ENCODE measurements at places on chromosomes 16 and 17.

DNA sequence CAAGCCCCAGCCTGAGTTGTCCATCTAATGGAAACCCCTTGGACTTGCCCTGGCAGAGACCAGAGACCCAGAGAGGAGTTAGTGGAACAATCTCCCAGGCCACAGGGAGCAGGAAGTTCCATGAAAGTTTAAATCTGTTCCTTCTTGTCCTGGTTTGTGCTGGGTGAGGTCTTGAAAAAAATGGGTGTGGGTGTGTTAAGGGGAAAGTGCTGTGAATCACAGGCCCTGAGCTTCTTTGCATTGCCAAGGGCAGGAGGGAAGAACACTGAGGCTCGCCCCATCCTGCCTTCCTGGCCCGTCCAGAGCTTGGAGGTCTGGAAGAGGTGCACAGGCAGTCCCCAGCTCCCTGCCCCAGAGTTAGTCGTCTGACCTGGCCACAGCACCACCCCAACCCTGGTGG is 2.3 kb downstream of the ADORA2B start:
- DNase-seq = no peak

GRCh38 chr17:19370493-19370960 is 7.8 kb upstream of the MAPK7 start:
- peak; percentile 69 for DNase-seq

GRCh38 chr16:54808890-54809289 is 121.8 kb upstream of the IRX5 start:
- no peak for DNase-seq

DNA sequence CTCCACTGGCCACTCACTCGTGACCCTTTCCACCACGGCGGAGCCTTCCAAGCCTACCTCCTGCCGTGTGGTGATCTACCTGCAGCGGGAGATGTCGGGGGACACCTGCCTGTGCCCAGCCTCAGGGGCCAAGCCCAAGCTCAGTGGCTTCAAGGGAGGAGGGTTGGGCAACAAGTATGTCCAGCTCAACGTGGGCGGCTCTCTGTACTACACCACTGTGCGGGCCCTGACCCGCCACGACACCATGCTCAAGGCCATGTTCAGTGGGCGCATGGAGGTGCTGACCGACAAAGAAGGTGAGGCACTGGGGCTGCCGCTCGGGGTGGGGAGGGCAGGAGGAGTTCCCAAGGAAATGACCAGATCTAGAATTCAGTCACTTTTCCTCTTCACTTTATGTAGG is 3.9 kb downstream of the TNFAIP1 start:
- no peak for DNase-seq

DNA sequence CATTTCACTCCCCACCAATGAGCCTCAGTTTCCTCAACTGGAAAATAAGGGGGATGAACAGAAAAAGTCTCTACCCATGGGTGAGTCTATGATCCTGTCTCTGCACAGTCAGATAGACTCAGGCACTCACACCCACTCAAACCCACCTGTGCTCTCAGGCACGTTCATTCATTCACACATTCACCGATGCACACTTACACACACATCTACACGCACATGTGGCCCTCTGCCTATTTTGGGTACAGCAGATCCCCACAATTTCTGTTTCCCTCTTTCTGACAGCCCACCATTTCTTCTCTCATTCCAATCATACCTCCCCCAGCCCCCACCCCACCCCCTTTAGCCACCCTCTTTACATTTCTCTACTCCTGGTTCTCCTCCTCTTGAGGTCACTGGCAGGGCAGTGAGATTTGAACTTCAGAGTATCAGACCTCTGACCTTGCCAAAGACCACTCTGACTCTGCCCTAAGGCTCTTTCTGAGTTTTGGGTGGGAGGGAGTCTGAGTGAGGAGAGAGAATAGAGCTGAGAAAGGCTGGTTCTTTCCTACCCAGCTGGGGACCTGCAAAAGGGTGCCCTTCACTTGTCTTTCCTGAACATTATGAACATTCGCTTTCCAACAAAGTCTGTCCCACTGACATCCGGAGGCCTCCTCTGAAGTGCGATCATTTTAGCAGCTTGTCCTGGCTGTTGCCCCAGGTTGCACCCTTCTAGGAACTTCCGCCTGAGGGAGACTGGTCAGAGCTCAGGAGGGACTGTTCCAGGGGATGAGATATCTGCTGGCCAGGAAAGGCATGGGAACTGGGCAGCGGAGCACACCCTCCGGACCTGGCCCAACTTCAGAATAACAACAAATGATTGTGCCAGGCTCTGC is 10.1 kb upstream of the COL1A1 start:
- DNase-seq = no peak

- DNase-seq = no peak
Measured at GRCh38 chr16:84569382-84569987, 48.4 kb downstream of the COTL1 start.

DNA sequence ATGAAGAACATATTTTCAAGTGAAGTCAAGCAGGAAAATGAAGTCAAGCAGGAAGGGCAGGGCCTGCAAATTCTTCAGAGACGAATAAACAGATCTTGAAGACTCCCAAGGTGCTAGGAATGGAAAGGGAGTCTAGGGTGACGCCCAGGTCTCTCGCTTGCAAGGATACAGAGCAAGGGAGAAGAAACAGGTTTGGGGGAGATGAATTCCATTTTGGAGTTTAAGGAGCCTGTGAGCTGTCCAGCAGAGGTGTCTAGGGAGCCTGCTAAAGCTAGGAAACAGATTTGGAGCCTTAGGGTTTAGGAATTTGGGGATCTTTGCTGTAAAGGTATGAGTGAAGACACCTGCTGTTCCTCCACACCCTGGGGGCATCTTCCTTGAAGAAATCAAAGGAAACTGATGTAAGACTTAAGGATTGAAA is 2.0 kb upstream of the UNKL start:
- no peak for DNase-seq

DNA sequence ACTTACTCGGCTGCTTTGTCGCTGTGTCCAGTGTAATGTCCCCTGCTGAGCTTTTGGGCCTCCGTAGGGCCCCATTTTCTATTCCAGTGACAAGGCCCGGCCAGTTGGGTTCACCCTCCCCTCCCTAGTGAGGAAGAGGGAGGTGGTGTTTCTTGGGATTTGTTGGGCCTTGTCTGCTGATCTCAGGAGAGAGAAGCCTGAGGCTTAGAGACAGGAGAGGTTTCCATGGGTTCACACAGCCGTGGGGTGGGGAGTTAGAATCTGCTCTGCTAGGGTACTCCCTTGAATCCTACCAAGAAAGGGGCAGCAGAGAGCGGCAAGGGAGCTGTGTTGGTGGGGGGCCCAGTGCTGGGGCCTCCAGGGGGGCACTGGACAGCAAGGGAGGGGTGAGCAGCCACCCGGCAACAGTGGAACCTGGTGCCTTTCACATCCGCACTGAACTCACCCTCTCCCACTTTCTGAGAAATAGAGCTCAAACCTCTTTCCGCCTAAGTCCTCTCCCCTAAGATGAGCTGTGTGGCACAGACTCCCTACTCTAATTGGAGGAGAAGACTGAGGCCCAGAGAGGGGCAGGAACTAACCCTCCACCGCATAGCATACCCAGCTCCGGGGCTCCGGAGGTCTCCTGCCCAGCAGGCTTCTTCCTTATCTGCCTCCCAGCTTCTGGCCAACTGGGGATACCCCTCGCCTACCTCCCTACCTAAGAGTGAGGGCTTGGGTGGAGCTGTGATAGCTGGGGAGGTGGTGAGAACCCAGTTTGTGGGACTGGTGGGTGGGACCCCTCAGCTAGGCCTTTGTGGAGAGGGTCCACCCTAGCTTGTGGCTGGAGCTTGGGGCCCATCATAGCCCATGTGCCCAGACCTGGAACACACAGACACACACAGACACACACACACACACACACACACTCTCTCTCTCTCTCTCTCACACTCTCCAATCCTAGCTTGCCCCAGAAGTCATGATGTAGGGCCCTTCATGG is 6.8 kb downstream of the TBKBP1 start:
- DNase-seq = no peak

DNA sequence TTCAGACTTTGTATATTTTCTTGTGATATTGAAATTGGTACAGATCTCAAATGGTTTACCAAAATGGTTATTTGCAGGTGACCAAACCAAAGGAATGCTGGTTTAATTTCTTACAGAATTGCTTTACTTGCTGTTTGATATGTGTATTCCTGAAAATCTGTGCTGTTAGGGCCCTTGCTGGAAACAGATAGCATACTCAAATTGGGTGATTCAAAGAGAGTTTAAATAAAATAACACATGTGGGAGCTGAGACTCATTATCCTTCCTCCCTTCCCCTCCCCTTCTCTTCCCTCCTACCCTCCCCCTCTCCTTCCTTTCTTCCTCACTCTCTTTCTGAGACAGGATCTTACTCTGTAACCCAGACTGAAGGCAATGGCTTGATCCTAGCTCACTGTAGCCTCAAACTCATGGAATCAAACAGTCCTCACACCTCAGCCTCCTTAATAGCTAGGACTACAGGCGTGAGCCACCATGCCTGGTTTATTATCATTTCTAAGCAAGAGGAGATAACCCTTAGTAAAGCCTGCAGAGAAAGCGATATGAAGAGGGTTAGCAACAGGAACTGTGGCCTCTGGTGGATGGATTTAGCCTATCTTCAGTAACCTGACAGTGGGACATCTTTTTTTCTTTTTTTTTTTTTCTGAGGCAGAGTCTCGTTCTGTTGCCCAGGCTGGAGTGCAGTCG is 141.9 kb downstream of the BCAS3 start:
- no peak for DNase-seq

DNA sequence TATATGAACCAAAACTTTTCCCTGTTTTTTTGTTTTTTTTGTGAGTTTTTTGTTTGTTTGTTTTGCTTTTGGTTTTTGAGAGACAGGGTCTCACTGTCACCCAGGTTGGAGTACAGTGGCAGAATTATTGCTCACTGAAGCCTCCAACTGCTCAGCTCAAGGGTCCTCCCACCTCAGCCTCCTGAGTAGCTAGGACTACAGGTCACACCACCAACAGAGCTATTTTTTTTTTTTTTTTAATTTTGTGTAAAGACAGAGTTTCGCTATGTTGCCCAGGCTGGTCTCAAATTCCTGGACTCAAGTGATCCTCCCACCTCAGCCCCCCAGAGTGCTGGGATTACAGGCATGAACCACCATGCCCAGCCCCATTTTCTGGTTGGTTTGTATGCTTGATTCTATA is 28.6 kb downstream of the CMTM4 start:
- no peak for DNase-seq

- DNase-seq = no peak
Measured at GRCh38 chr16:59552164-59552563, 818.0 kb upstream of the GOT2 start.

DNA sequence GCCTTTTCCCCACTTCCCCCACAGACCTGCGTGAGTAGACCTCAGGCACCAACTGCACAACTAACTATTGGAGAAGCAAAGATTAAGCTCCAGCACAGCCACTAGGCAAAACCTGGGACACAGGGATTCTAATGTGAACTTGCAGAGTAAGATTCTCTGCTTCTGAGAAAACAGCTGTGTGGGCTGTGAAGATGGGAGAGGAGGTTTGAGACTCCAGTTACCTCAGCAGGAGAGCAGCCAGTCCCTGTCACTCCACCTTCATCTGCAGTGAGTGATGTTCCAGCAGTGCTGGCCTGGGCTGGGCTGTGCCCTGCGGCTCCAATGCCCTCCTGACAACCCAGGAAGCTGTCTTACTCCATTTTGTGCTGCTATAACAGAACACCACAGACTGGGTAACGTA is 18.0 kb upstream of the ABAT start:
- DNase-seq = no peak

DNA sequence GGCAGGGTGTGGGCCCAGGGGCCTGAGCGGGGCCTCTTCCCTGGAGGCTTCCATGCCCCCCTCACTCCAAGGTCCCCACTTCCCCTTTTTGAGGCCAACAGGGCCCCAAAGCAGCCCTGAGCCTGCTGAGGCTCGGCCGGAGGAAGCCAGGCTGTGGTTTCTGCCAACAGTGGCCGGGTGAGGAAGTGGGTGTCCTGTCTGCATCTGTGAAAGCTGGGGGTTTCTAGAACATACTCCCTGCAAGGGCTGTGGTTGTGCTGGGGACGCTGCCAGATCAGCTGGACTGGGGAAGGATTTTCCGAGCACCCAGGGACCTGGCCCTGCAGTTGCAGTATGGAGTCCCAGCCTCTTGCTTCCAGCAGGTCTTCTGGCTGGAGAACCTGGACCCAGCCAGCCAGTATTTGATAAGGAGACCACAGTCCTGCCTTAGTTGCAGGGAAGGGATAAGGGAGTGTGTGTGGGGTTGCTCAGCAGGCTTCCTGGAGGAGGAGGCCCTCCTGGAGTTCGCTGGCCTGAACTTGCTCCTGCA is 15.7 kb downstream of the ADCY7 start:
- DNase-seq = peak; percentile 79

DNA sequence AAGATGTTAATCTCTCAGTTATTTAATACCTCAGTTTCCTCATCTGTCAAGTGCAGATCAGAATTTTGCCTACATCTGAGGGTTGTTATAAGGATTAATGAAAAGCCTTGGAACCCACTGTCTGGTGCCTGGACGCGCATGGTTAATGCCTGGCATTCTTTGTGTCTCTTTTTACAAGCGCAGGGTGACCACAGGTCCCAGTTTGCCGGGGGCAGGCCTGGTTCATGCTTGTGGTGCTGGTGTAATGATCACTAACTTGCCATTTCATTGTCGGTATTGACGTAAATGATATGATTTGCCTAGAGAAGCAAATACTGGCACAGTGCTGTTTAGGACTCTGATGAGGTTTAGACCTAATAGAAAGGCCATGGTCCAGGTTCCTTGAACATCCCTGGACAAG is 23.1 kb downstream of the MRC2 start:
- DNase-seq = no peak

DNA sequence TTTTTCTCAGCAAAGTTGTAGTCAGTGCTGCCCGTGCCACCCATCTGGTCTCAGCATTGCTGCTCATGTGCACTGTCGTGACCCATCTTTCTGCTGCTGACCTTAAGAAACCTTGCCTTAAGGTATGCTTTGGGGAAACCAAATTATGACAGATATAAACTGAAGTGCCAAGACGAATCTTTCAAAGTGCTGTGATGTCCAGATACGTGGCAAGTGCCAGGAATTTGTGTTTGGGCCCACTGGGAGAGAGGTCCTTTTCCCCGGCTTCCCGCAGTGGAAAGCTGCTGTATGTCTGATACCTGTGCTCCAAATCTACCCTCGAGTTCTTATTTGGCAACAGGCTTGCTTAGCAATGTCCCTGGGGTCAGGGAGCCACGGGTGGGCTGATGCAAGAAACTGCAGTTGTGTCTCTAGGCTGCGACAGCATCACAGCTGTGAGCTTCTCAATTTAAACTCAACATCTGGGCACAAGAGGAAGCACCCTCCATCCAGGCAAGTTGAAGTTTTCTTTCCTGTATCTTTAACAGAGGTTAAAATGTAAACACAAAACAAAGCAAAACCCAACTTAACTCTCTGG is 30.3 kb upstream of the TOX3 start:
- DNase-seq = no peak

- DNase-seq = no peak
Measured at GRCh38 chr17:74008196-74008595, 195.3 kb upstream of the RPL38 start.

- no peak for DNase-seq
Measured at GRCh38 chr16:14186007-14186794, 115.1 kb downstream of the MRTFB start.

DNA sequence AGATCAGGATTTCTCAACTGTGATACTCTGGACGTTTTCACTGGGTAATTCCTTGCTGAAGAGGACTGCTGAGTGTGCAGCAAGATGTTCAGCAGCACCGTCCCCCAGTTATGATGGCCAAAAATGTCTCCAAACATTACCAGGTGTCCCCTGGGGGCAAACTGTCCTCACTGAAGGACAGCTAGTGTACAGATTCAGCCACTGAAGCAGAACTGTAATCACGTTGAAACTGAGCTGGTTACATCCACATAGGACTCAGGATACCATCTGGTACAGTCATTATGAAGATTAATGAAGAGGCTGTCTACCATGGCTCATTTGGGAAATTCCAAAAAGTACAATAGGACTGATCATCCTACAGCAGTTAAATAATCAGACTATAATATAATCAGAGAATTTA is 43.3 kb upstream of the GINS3 start:
- DNase-seq = no peak
